ENCODE measurements at places on chromosomes 2 and 18. TPM values are rescaled to one million over a fixed set of nuclear protein-coding genes. Genes with fewer than 3 reads are reported as not detected.

CRYGC gene
- not detected for total RNA-seq

TTC27 gene
- 21.0 TPM for total RNA-seq

CPS1 gene
- total RNA-seq: 1.8 TPM

CNGA3 gene
- 0.14 TPM for total RNA-seq

DYNAP gene
- not detected for total RNA-seq

IFIH1 gene
- 1.9 TPM for total RNA-seq

SPHKAP gene
- total RNA-seq: 0.84 TPM

PLB1 gene
- total RNA-seq: 0.68 TPM

SCN3A gene
- 1.9 TPM for total RNA-seq

ROCK2 gene
- 49.1 TPM for total RNA-seq
